ENCODE measurements at places on chromosomes 7 and 10.

DNA sequence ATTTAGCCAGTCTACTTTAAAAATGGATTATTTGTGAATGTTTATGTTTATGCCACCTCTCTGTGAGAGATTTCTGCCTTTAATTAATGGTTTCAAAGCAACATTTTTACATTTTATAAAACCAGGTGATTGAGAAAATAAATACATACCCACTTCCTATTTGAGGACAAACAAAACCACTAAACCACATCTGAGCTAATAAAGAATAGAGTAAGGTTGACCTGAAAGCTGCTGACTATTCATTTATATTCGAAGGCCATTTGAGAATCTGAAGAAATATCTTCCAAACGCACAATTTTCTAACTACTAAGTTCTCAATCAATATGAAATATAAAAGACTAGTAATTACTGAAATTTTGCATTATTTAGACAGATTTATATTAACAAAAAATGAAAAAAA is 705.1 kb downstream of the XPNPEP1 start:
- no peak for DNase-seq

DNA sequence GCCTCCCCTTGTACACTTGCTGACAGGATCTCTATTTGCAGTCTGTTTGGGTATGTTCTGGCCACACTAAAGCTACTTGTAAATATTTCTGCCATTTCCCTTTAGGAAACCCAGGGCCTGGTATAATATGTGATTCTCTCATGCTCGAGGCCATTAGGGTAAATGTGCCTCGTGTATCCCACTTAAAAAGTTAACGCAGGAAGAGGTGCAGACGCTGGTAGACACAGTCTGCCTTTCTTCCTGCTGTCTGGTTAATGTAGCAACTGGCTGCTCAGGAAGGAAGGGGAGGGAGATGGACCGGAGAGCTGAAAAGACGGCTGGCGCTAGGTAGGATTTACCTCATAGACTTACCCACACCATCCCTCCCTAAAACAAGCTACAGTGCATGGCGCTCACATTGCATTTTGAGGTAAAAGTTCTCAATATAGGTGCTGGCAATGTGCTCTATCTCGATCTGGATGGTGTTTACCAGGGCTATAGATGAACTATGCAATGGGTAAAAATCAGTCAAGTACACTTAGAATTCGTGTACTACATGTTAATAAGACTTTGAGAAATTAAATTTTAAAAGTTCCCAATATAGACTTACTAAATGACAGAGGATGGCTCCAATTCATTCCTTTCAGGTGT is 125.9 kb downstream of the JAZF1 start:
- no peak for DNase-seq

DNA sequence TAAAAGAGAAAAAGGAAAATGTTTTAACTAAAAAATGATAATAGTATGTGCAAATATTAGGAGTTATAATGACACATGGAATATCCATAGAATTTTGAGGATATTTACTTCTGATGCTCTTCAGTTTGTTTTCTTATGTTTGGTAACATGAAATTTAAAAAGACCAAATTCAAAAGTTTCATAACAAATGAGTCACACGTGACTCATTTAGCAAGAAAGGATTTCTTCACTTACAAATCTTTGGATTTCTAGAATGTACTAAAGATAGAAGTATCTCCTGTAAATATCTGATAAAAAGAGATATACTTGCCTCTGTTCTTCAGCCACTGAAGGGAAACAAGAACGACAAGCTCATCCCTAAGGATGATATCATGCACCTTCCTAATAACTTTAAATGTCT is 774.5 kb upstream of the LRRTM3 start:
- no peak for DNase-seq

DNA sequence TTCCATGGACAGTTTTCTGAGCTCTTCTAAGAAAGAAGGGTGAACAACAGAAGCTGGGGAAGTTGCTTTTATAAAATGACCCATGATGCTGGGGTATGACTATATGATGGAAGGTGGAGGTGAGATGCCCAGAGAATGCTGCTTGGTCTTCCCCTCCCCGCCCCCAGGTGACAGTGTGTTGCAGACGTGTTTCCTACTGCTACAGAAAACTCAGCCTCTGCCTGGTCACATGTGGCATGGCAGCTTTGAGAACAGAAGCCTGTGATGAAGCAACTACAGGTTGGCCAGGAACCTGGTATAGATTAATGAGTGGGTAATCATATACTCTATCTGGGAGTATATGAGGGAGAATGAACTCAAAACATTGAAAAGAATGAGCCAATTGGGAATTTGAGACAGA is 67.1 kb downstream of the MTURN start:
- DNase-seq, result no peak

GRCh38 chr10:57905861-57906260 is 361.8 kb downstream of the IPMK start:
- no peak for DNase-seq

DNA sequence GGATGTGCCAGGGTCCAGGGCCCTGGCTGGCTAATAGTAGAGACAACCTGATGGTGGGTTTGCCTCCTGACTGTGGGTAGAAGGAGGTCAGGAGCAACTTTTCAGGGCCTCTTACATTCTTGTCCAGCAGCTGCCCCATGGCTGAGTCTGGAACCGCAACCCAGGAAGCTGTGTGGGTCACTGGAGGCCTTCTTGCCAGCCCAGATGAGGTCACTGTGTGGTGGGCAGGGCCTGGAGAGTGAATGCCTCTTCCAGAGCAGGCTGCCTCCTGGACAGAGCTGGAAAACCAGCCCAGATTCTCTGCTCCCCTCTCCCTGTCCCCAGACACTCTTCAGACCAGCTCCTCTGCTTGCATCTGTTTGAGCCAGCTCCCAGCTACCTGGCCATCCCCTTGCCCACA is 43.5 kb upstream of the LEP start:
- DNase-seq, result peak; percentile 23

DNA sequence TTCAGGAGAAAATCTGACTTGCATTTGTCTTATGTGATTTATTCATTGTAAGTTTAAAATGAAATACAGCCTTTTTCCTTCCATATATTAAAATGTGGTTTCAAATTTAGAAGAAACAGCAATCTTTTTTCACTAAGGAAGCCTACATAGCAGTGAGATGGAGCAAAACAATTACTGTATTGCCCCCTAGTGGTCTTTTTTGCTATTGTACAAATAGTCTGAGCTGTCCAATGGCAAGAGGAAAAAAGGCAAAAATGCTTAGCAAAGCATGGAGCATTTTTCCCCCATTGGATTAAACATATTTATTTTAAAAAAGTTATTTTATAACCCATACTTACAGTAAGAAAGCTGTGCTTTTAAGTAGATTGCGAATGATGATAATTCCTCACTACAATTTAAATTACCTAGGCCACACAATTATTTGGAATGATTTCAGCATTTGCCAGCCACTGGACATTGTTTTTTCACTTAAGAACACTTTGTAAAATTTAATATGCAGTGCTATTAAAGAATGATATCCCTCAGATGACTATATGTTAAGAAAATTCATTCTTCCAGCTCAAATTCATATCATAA is 119.5 kb downstream of the CPED1 start:
- peak; percentile 76 for DNase-seq

DNA sequence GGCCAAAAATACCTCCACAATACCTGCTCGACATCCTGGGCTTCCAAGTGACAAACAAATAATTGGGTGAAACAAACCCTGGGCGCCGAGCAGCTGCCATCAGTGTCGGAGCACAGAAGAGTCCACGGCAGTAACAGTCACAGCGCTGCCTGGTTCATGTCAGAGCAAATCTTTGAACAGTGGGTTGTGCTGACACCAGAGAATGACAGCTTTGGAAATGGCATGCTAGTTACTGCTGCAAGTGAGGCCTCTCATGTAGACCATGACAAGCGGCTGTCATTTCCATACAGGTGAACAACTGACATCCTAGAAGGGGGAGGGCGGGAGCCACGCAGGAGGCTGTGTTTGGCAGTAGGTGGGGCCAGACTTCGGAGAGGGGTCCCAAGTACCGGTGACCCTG is 420.5 kb upstream of the GALNT17 start:
- DNase-seq, result no peak

DNA sequence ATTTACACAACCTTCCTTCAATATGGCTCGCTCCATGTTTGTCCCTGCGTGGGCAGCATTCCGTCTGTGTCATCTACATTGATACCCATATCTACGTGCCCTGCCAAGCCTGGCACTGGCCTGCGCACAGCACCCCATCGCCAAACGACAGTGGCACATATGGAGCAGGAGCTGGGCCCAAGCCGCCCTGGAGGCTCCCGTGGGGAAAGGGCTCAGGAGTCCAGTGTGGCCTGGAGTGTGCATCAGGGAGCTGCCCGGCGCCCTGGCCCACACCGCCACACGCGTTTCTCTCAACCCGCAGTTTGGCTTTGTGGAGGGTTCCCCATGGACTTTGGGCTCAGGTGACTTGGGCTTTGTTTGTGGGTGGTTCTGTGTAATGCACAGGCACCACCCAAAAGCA is 273.2 kb downstream of the PTPRN2 start:
- DNase-seq, result no peak

- no peak for DNase-seq
Measured at GRCh38 chr7:51234139-51234538, 82.5 kb downstream of the COBL start.

- no peak for DNase-seq
Measured at GRCh38 chr10:127618797-127619196, 69.7 kb downstream of the NPS start.

- DNase-seq, result no peak
Measured at GRCh38 chr7:151063212-151063561, 3.8 kb downstream of the SLC4A2 start.

- DNase-seq, result peak; percentile 71
Measured at GRCh38 chr7:105691680-105692564, 110.6 kb upstream of the EFCAB10 start.

DNA sequence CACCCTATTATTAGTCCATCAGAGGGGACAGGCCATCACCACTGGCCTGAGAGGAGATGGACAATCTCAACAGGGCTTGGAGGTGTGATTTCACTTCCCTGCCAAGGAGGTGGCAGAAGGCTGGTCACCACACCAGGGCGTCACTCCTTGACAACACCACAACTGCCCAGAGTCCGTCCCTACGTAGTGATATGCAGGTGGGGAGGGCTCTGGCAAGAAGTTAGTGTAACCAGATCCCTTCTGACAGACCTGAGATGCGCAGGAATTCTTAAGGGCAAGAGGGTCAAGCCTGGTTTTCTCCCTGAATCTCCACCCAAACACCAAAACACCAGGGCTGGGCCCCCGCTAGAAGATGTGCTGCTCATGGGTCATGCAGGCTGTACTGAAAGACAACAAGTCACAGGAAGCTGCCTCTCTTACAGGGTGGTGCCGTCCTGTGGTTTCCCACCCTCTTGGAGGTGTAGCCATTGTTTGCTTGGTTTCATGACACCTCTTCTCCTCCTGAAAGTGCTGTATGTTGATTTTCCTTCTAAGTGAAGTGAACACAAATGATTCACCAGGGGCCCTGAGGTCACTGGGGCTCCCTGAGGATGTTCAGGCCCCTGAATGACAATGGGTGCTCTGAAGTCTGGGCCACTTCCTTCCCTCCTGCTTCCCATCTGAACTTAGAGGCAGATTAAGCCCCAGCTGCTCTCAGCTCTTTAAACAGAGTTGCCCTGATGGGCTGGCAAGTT is 27.1 kb downstream of the ATXN7L1 start:
- DNase-seq, result no peak

DNA sequence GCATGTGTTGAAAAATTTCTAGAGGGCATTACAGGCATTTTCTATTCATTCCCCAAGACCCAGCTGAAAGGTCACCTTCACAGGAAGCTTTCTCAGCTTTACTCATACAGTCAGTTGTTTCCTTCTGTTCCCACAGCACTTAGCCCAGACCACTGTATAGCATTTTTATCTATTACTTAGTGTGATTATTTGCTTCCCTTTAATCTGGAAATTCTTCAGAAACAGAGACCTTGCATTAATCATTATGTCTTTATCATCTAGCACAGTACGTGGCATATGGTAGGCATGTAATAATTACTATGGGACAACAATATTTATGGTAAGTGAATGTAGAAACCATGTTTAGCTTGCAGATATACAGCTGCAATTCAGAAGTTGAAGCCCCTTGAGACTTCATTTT is 38.2 kb upstream of the CDK6 start:
- DNase-seq, result no peak

DNA sequence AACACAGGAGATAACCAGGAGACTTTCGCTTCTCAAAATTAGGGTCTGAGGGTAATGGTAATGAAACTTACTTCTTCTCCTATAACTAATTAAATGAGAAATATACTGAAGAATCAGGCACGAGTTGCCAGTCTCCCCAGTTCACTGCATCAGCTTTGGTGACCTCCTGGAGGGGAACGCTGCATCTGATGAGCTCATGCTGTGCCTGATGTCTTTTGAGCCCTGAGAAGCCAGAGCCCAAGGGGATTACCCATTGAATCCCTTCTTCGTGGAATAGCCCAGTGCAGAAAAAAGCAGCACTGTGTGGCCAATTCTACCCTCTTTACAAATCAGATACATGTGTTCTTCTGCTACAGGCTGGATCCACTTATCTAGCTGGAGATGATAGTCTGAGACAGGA is 45.1 kb downstream of the CYP2C9 start:
- no peak for DNase-seq

- no peak for DNase-seq
Measured at GRCh38 chr10:78222096-78222790, 188.6 kb downstream of the RPS24 start.

- DNase-seq, result no peak
Measured at GRCh38 chr7:37901890-37902524, 14.6 kb downstream of the SFRP4 start.

DNA sequence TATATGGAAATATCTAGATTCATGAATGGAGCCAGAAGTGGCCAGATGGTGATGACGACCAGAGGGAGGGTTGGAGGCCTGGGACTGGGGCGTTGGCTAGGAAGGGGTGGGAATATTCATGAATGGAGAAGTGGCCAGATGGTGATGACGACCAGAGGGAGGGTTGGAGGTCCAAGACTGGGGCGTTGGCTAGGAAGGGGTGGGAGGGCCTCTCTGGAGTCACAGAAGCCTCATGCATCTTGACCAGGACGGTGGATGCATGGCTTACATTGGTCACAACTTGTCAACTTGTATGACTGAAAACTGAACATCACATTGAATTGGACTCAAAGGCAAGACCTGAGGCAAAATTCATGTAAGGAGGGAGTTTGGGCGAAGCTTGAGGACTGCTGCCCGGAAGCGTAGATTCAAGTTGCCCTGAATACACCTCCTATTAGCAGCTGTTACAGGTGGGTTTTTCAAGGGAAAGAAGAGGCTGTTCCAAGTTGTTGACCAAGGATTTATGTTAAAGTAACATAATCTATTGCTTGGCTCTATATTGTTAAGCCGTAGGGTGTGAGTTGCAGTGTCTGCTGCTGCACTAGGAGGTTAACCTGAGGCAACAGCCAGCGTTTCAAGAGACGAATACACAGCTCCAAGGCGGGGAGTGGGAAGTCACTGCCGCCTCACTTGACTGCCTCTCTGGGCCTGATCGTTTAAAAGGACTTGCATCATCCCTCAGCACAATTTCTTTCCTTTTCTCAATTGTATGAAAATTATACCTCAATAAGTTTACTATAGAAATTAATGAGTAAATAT is 55.1 kb upstream of the FAM20C start:
- DNase-seq, result peak; percentile 95

DNA sequence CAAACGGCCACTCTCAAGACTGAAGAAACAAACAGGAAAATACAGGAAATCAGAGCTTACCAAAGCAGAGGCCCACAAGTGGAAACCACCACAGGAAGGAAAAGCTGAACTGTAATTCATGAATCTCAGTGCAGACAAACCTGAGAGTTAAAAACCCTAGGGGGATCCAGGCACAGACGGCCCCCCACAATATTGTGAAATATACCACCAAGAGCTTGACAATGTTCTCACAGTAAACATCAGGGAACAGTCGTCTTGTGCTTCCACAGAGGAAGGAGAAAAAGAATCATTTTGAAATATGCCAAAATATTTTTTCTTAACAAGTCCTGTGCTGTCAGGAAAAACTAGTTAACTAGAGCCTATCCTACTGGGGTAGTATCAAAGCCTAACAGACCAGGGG is 68.2 kb upstream of the NRG3 start:
- no peak for DNase-seq
